ENCODE measurements at places on chromosomes 5 and 9.

DNA sequence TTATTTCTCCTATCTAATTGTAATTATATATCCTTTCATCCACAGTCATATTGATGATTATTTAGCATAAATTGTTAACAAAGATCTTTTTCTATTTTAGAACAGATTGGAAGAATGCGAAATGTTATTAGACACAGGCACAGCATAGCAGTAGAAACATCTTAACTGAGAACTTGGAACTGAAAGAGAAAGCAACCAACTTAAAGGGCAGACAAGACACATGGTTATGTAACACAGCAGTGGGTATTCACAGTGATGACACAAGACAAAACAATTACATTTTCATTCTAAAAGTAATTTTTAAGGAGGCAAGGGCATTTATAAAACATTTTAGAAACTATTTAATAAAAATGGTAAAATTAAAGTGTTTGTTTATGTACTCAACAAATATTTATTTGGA is 57.7 kb upstream of the MEF2C start:
- DNase-seq: no peak

- no peak for DNase-seq
Observed at GRCh38 chr5:89064736-89065135, 181.8 kb upstream of the MEF2C start.

GRCh38 chr9:123834889-123835562 is 94.9 kb downstream of the DENND1A start:
- DNase-seq: no peak

GRCh38 chr9:124339603-124340146 is 75.6 kb downstream of the PSMB7 start:
- no peak for DNase-seq

DNA sequence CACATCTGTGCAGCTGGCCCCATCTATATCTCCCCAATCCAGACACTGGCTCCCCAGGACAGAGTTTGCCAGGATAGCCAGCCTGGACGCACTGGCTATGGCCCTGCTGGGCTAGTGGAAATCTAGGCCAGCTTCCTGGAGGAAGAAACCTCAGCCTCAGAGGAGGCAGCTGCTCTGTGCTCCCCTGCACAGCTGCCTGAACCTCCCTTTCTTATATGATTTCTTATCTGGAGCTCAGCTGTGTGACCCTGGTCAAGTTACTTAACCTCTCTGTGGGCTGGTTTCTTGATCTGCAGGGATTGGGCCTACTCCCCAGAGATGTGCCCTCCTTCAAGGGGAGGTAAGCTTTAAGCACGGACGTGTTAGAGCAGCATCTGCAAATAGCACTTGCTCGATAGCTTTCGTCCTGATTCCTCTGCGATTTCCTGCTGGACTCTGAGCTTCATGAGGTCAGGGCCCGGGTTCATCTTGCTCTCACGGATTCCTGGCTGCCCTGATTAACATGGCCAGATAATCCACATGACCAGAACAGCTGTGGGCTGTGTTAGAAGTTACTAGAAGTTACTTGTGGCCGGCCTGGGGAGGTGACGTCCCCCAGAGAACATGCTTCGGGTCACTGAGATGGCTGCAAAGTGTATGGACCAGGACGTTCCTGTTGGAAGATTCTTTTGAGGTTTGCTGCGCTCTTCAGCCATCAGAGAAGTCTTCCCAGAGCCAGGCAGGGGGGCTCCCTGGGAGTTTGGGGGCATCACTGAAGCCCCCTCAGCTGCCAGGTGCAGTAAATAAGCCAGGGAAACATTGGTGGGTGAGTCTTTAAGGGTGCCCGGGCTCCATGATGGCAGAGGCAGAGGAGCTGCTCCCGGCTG is 14.5 kb downstream of the C9orf50 start:
- DNase-seq: no peak

- DNase-seq: no peak
Observed at GRCh38 chr5:76662521-76662920, 39.3 kb upstream of the F2RL2 start.

DNA sequence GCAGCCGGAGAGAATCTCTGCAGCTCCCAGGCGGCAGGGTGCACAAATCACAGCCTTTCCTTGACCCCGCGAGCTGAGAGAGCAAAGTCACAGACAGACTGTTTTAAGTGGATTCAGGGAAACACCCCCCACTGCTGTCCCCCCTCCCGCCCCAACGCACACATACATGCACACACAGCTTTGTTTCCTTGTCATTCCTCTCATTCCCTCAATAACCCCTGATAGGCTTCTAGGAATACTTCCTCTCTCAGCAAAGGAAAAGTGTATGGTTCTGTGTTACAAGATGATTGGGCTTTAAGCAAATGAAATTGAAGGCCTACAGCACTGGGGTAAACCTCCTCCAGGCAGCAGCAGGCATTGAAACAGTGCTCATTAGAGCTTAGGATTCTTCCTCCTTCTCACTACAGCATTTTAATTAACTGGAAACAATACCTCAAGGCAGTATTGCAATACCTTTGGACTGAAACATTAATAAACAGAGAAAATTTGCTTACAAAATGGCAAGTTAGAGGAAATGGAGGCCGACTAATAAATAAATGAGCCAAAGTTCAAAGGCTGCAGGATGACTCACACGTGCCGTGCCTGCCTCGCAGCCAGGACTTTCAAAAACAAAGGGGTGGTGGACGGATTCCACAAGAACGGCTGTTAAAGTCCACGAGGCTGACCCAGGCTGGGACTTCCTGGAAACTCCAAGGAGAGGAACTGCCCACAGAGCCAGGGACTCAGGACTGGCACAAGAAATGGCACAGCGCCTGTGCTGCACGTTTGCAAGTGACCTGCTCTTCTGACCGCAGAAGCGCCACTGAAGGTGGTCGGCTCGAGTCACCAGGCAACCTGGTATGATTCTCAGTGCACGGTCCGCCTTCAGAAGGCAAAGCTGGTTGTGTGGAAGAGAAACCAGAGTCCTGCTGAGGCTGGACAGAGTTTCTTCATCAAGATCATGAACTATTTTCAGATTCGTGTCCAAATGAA is 236.2 kb downstream of the SYK start:
- DNase-seq: no peak

DNA sequence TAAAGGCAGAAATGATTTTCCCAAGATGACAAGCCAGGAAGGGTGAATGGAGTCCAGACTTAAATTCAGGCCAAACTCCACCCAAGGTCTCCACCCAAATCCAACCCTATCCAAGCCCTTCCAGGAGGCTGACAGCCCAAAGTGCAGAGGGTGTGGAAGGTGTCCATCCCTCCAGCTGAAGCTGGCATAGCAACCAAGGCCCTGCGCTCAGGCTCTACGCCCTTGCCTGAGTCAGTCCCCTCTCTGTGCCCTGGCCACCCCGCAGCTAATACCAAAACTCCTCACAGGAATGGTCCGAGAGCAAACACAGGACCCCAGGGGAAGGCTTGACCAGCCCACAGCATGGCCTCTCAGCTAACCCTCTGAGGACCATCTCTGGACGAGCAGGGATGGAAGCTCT is 2.1 kb downstream of the SEPTIN8 start:
- DNase-seq: no peak

GRCh38 chr9:122975196-122975595 is 34.4 kb downstream of the RABGAP1 start:
- no peak for DNase-seq

DNA sequence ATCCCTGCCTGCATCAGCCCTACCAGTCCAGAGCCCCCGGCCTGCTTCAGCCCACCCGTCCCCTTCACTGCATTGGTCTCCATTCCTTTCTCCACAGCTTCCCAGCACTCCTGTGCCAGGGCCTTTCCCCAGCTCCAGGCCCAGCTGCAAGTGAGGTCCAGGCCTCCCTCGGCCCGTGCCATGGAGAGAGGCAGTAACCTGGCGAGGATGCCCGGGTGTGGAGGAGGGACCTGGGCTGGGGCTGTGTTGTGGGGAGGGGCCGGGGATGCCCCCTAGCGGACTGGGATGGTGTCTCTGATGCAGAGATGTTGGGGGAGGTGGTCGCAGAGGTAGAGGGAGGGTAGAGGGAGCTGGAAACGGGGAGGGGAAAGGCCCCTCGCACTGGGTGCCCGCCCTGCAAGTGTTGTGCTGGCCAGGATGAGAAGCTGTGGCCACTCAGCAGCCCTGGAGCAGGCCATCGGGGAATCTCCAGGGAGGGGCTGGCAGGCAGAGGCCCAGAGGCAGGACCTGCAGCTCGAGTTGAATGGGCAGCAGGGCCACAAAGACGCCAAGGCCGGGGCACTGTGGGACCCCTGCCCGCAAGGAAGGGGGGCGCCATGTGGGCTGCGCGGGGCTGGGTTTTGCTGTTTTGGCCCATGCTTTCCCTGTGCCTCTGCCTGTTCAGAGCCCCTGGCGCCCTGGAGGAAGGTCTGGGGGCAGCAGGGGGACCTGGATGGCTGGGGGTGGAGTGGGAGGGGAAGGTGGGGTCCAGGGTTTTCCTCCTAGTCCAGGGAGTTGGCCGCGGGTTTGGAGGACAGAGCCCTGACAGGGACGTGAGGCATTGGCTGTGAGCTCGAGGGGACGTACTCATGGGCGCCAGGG is 26.0 kb upstream of the NKD2 start:
- DNase-seq: no peak

DNA sequence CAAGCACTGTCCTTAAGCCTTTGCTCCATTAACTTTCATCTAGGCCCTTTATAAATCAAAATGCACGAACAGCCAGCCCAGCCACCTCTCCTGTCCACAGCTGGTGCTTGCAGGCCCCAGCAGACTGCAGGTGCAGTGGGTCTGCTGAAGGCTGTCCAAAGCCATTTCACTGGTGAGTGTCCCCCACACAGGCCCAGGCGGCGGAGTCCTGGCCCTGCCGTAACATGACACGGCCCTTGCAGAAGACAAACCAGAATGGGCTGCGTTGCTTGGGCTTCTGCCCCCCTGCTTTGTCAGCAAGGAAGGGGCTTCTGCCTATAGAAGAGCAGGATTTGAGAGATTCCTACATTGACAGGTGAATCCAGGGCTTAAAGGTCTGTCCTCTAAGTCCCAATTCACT is 188.6 kb downstream of the NR3C1 start:
- no peak for DNase-seq

DNA sequence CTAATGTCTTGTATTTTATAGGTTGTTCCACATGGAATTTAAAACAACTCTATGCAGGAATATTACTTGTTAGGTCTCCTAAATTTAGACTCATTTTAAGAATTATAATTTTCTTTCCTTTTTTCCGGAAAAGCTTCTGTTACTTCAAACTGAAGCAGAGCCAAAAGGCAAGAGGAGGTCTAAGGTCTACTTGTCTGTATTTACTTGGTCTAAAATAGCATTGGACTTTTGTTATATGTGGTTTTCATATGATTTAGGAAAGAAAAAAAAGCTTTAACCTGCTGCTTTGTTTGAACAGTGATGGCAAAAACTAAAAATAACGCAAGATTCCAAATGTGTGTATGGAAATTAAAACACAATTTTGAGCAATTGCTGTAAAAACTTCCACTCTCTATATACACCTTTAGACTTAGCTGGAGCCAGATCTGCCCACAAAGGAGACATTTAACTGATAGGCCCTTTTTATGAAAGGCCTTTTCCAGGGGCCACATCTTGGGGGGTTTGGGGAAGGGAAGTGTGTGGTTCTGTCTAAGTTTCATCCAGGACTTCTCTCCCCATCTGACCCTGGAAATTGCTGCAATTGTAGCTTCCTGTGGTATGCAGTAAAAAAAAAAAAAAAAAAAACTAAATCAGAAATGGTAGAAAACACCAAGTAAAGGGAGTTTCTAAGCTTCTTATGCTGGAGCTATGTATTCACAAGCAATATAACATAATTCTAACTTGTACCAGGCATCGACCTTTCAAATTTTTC is 307.7 kb upstream of the MEF2C start:
- DNase-seq: no peak

GRCh38 chr5:123438902-123439301 is 15.7 kb upstream of the CEP120 start:
- DNase-seq: no peak

DNA sequence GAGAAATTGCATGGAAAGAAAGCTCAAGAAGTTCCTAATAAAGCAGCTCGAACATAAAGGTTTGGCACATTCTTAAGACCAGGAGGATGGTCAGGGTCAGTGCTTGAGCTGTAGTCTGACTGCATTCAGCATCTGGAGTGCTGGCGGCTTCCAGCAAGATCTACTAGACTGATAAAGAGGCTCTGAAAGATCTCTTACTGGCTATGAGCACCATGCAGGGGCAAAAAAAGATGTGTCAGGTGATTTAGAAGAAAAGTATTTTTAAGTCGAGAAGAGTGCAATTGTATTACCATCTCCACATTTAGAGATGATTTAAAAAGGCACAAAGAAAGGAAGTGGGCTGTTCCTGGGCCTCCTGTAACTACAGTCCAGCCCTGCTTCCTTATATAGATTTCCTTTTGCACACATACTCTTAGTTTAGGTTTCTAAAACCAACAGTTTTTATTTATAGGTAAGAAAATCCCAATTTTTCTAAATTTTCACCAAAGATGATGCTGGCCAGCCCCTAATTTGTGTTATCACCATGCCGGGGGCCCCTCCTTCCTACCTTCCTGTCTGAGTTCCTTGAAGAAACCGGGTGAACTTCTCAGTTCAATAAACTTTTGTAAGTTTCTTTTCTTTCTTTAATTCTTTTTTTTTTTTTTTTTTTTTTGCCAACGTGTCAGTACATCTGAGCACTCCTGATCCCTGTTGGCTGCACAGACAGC is 65.9 kb upstream of the PLPP1 start:
- DNase-seq: no peak

DNA sequence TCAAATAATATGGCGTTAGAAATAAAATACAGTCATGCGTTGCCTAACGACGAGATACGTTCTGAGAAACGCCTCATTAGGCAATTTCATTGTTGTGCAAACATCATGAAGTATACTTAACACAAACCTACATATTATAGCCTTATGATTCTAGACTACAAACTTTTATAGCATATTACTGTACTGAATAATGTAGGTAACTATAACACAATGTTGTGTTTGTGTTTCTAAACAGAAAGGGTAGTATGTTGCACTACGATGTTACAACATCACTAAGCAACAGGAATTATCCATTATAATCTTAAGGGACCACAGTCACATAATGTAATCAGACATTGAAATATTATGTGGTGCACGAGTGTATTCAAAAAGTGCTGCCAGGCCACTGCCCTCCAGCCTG is 3.0 kb upstream of the SMC2 start:
- no peak for DNase-seq

- no peak for DNase-seq
Observed at GRCh38 chr9:8172000-8172399, 372.4 kb upstream of the DMAC1 start.

GRCh38 chr5:14062178-14062577 is 81.0 kb upstream of the TRIO start:
- no peak for DNase-seq

DNA sequence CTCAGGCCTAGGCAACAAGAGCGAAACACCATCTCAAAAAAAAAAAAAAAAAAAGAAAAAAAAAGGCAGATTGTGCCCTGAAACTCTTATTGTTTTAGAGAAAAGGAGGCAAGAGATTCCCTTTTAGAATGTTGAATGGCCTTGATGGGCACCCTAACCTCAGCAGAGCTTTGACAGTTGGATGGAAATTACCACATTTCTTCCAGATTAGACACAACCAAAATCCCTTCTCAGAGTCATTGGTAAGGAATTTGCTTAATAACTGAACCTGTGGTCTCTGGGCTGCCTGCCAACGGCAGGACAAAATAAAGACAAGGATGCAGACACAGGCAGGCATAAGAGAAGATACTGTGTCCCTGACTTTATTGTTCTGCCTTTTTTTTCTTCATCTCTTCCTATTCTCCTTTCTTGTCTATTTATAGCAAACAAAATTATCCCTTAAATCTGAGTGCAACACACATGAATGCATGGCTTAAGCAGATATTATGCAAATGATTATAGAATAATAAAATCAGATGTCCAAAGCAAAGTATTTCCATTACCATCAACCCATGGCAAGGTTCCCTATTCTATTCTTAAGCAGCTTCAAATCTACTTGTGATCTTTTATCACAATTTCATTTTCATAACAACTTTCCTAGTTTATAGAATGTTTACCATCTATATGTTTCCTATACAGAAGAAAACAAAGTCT is 37.3 kb upstream of the TRIO start:
- no peak for DNase-seq

GRCh38 chr9:114313186-114313585 is 9.7 kb upstream of the ORM1 start:
- no peak for DNase-seq

Measured in activated gamma-delta T cell (primary cell).